Pancreas (tissue), 10 donors: ENCODE measurements at places on chromosomes 13 and 19. TPM values are rescaled to one million over a fixed set of nuclear protein-coding genes. Genes with fewer than 3 reads are reported as not detected.
A peak's percentile ranks its signal among the peaks of the same experiment; 100 is the strongest.

DNA sequence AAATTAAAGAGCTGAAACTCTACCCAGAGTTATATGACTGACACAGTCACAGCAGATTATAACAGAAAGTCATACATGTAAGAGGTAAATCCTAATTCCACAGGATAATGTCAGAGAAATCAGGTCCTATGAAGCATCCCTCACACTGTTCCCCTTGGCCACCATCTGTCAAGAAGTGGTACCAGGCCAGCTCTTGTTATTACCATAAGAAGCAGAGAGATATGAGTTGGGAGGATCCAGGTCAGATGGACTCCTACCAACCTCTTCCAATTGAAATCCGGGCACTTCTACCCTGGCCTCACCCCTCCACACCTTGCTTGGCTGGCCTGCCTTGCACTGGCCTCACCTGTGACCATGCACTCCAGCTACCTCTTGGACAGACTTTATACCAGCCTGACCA, 353.2 kb downstream of the DNAJC15 start:
- no peak for DNase-seq

The JUND gene
- 180 TPM for total RNA-seq

DNA sequence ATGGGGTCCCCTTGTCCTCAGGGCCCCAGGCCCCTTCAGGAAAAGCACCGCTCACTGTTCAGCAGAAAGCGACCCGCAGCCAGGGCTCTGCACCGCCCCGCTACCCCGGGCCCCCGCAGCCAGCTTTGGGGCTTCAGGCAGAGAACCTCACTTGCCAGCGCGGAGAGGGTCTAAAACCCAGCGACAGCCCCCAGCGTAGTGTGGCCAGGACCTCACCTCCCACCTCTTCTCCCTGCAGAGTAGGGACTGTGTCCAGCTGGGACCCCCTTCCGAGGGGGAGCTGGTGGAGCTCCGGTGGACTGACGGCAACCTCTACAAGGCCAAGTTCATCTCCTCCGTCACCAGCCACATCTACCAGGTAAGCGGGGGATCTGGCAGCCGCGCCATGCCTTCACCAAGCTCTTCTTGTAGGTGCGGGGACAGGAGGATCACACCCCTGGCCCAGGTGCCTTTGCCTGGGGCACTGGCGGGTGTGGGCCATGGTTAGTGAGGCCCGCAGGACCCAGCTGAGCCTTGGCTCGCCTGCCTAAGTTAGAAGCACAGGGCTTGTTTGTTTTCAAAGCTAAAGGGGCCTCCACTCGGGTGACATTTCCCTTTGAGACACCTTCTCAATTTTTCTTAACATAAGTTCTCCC, 175.7 kb downstream of the KDM4B start:
- no peak for DNase-seq

- no peak for DNase-seq
Observed at GRCh38 chr13:33275916-33276315, 9.6 kb downstream of the STARD13 start.

- no peak for DNase-seq
Observed at GRCh38 chr13:101490406-101491015, 38.0 kb downstream of the ITGBL1 start.

- no peak for DNase-seq
Observed at GRCh38 chr13:31261241-31261640, 61.5 kb downstream of the B3GLCT start.

The ZNF738 gene
- total RNA-seq: 2.6 TPM

GRCh38 chr13:90562443-90562842, 785.0 kb upstream of the MIR17HG start:
- no peak for DNase-seq

The WDR88 gene
- not detected for total RNA-seq

- DNase-seq: no peak
Observed at GRCh38 chr13:73096173-73096572, 37.4 kb downstream of the KLF5 start.

- DNase-seq: no peak
Observed at GRCh38 chr13:27643334-27644132, 21.8 kb downstream of the POLR1D start.

The NOVA2 gene
- total RNA-seq: 0.60 TPM

The CLDN10 gene
- total RNA-seq: 174 TPM

DNA sequence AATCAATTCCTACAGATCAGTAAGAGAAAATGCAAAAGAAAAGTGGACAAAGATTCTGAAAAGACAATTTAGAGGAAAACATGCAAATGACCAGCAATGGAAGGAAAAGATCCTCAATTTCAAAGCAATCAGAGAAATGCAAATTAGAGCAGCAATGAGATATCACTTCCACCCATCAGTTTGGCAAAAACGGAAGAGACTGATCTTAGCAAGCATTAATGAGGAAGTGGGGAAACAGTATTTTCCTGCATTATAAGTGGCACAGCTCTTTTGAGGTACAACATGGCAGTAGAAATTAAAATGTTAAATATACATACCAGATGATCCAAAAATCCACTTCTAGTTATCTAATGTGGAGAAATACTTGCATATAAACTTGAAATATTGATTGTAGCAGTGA, 69.1 kb upstream of the SLC7A1 start:
- no peak for DNase-seq

The ZNF724 gene
- total RNA-seq: 0.19 TPM

DNA sequence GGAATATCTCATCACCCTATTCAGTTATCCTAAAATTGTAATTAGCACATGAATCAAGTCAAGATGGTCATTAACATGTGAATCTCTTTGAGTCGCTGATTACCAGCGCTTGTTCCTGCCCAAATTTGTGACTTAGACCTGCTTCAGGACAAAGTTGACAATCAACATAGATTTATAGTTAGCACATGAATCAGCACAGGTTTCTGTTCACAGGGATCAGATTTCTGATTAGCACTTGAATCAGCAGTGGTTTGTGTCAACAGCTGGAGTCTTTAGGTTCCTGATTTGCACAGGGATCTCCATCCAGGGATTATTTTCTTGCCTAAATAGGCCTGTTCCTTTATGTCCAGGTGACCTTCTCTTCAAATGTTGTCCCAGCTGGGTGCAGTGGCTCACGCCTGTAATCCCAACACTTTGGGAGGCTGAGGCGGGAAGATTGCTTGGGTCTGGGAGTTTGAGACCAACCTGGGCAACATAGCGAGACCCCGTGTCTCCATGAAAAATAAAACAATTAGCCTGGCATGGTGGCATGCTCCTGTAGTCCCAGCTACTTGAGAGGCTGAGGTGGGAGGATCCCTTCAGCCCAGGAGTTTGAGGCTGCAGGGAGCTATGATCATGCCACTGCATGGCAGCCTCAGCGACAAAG, 3.8 kb upstream of the LRFN3 start:
- DNase-seq: no peak

The ZNF560 gene
- total RNA-seq: not detected

GRCh38 chr13:110264685-110265275, 42.2 kb downstream of the COL4A1 start:
- DNase-seq: no peak

DNA sequence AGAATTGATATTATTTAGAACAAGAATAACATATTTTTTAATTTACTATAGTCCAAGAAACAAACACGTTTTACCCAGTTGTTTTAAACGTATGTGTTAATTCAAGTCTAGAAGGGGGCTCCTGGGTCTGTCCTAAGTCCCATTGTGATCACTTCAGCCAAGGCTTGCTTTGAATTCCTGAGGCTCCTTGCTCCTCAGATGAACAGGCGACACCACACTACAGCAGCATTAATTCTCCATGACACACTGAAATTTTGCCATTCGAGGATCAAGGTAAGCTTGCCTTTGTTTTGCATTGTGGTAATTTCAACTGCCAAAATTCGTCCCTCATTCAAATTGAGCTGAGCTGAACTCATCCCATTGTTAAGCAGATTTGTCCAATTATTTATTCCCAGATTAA, 1442.6 kb downstream of the SLITRK5 start:
- DNase-seq: no peak

The ZSCAN5C gene
- not detected for total RNA-seq

DNA sequence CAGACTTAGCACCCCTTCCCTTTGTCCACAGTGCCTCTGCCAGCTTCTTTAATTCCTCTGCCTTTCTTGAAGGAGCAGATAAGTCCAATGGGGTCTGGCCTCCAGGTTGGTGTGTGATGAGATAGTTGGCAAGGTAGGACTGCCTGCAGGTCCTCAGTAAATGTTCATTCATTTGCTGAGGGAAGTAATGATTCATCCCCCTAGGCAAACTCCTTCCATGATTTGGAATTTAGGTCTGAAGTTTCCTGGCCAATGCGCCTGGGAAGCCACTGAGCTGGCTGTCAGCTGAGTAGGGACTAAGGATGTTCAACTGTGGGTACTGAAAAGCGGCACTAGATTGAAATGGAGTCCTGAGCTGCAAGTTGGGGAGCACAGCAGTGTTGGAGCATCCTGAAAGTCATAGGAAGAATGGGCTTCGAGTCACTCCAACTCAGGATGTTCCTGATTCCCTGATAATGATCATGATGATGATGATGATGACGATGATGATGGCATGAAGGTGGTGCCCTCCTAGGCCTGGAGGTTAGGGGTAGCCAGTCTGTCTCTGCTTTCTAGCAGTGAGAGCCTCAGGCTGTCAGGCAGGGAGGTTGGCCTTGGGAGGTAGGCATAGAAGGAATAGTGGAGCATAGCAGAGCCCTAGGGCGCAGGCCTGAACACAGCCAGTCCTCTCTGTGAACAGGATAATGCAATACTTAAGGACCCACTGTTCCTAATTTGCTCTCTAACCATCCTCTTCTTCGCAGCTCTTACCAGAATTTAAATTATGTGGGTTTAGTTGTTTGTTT, 44.7 kb downstream of the COL4A2 start:
- no peak for DNase-seq

GRCh38 chr13:42894765-42895243, 97.2 kb downstream of the EPSTI1 start:
- DNase-seq: no peak

DNA sequence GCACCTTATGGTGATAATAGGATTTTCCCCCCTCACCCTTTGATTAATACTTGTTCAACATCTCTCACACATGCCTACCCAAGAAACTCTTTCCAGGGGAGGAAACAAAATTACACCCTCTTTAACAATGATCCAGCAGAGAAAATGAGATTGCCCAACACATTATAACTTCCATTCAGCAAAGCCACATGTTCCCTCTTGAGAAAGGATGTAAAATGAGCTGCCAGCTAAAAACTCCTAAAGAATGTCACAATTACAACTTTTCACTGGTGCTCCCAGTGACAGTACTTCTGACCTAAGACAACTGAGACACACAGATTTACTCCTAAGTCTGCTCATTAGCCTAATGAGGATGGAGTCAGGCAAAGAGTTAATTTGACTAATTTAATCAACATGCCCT, 621.4 kb downstream of the DIAPH3 start:
- no peak for DNase-seq

The C19orf73 gene
- 1.7 TPM for total RNA-seq

DNA sequence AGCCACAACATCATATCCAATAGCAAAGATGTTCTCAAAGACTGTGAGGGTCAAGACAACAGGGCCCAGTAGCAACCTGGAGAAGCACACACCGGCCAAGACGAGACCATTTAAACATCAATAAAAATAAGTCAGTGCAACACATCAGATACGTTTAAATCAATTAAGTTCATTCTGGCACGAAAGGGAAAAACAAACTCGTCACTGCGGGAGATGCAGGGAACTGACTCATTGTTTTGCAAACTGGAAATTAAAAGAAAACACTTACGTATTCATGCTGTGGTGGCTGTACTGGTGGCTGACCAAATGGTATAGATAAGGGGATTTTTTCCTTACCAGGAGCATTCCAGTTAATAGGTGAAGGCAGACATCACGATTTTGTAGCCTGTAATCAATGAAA, 26.3 kb upstream of the SLC15A1 start:
- no peak for DNase-seq

The ARRDC2 gene
- total RNA-seq: 6.5 TPM

DNA sequence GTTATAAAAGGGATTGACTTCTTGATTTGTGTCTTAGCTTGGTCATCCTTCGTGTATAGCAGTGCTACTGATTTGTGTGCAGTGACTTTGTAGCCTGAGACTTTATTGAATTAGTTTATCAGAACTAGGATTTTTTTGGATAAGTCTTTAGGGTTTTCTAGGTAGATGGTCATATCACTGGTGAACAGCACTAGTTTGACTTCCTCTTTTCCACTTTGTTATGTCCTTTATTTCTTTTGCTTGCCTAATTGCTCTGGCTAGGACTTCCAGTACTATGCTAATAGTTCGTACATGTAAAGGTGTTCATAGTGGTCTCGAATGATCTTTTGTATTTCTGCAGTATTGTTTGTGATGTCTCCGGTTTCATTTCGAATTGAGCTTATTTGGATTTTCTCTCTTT, 145.4 kb downstream of the DNAJC3 start:
- DNase-seq: no peak

GRCh38 chr19:51000981-51001380, 423 bp downstream of the KLK8 start:
- DNase-seq: no peak

- DNase-seq: no peak
Observed at GRCh38 chr13:48874165-48874564, 101.5 kb upstream of the FNDC3A start.

DNA sequence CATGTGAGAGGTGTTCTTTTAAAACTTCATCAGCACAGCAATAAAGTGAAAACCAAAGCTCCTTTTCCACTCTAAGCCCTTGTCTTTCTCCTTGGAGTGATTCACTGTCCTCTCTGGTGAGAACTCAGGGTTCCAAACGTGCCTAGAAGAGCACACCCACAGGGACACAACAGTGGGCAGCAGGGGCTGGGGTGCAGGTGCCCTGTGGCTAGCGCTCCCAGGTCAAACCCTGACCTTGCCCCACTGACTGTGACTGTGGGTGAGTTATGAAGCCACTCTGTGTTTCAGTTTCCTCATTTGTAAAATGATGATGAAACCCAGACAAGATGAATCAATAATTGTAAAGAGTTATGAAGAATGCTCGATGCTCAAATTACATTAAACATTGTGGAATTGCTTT, 37.6 kb upstream of the IGFL1 start:
- DNase-seq: no peak

The MAG gene
- total RNA-seq: not detected

- DNase-seq: peak; percentile 69
Observed at GRCh38 chr13:96020931-96021330, 32.3 kb downstream of the UGGT2 start.

GRCh38 chr13:107216046-107216755, 648.3 kb upstream of the ARGLU1 start:
- no peak for DNase-seq

- no peak for DNase-seq
Observed at GRCh38 chr19:44725684-44726083, 22.8 kb upstream of the BCL3 start.

DNA sequence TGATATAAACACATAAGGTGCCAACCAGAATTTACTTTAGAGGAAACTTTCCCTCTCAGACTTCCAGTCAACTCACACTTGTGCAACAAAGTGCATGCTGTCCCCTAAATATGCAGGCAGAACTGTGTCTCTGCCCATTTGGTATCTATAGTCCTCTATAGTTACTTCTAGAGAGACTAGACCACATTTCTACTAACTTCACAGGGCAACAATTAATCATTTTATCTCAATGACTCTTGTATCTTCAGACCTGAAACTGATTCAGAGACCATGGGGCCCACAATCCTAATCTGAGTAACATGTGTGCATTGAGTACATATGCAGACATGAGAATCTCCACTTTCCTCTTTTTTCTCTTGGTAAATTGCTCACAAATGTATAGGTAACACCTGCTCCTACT, 158.1 kb downstream of the ZNF486 start:
- no peak for DNase-seq
